HuH-7.5 (cell line): ENCODE measurements at places on chromosomes 1 and 21.

DNA sequence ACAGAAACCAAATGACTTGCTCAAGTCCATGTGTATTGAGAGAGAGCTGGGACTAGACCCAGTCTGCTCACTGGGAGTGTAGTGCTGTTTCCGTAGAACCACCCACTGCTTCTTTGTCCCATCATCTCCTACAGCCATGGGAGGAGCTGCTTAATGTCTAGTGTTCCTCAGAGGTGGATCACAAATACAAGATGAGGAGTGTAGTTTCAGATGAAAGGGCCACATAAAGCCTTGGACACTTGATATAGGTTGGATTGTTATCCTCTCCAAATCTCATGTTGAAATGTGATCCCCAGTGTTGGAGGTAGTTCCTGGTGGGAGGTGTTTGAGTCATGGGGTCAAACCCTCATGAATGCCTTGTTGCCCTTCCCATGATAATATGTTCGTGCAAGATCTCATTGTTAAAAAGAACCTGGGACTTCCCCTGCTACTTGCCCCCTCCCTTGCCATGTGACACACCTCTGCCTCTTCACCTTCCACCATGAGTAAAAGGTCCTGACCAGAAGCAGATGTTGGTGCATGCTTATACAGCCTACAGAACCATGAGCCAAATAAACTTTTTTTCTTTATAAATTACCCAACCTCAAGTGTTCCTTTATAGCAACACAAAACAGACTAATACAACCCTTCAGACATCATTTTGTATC lies 127.5 kb upstream of the DNAH14 start:
- no peak for DNase-seq

DNA sequence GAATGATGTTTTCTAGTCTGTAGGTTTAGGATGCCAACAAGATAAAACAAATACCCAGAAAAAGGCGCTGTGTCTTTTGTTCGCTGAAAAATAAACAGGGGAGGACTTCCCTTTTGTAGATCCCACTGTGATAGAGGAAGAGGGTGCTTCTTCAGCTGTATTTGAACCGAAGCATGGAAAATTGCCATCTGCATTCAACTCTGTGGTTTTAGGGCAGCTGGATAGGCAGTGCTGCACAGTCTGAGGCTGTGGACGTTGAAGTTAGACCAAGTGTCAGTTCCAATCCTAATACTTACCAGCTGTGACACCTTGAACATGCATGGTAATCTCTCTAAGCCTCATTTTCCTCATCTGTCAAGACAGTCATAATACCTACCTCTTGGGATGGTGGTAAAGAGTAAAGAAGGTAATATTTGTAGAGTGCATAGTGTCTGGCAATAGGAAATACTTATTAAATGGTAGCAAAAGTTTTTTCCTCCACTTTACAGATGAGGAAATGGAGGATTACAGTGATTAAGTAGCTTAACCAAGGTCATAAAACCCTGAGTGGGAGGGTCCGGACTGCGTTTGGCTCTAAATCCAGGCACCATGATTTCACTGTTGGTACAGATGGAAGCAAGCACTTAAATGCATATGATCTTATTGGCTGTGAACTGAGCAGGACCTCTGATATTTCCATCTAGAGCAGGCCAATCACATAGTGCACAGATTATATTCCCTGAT lies 48.5 kb downstream of the UTP25 start:
- no peak for DNase-seq

DNA sequence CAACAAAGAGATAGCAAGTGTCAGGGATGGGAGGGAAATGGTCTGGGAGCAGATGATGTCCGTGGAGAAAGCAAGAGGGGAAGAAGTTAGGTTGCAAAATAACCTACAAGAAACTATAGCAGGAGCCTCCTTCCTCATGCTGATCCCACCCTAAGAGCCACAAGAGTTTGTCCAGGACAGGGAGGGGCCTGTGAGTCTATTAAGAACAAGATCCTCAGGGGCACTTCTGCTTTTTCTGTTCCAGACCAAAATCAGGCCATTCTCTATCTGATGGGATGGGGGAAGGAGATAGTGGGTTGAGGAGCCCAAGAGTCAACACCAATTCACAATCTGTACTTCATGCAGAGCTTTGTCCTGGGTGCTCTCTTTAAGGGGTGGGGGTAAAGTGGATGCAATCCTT lies 7.7 kb upstream of the ATP1A4 start:
- no peak for DNase-seq

- no peak for DNase-seq
These were observed 33.0 kb upstream of the KCNN3 start for GRCh38 chr1:154902938-154903566.

- DNase-seq = no peak
These were observed 34.8 kb downstream of the PTAFR start for GRCh38 chr1:28141685-28142084.

GRCh38 chr1:216665406-216665805 lies 57.8 kb downstream of the ESRRG start:
- no peak for DNase-seq

- no peak for DNase-seq
These were observed 9.1 kb downstream of the MMEL1 start for GRCh38 chr1:2623571-2624337.

- no peak for DNase-seq
These were observed 71.3 kb upstream of the FBXO28 start for GRCh38 chr1:224042557-224043118.

- DNase-seq = no peak
These were observed 20.9 kb downstream of the ERICH3 start for GRCh38 chr1:74652711-74653139.

- DNase-seq = no peak
These were observed 30.1 kb upstream of the ENO1 start for GRCh38 chr1:8908388-8909151.

- DNase-seq = no peak
These were observed 21.7 kb upstream of the SLC44A3 start for GRCh38 chr1:94798462-94798861.

GRCh38 chr1:32991819-32992488 lies 27.3 kb upstream of the RNF19B start:
- no peak for DNase-seq

DNA sequence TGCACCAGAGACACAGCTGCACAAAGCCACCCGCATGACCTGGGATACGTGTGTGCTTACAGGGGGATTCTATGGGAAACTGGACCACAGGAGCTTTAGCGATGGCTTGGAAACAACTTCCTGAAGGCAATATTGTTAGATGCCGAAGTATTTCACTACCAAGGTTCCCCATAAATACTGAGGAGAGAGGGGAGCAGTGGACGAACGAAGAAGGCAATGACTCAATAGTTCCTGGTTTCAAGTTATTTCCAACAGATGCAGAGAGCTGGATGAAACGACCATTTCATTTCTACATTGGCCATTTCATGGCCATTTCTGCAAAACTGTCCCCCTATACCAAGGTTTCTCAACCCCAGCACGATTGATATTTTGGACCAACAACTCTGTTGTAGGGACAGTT lies 61.3 kb downstream of the CD34 start:
- no peak for DNase-seq

- DNase-seq = no peak
These were observed 601.9 kb downstream of the MRPL39 start for GRCh38 chr21:25005388-25005787.

DNA sequence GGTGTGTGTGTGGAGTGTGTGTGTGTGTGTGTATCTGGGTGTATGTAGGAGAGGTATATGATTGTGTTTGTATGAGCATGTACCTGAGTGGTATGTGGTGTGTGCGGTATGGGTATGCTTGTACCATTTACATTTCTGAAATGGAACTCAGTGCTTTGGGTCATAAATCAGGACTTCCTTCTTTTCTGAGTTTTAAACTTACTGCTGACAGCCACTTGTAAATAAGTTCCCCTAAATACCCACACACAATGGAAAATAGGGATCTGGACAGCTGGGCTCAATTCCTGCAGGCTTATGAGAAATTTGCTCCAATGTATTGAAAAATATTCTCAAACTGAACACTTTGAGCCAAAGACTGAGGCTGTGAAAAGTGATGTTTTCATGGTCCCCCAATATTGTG lies 293.6 kb downstream of the HLX start:
- no peak for DNase-seq

- no peak for DNase-seq
These were observed 58.7 kb downstream of the DIP2A start for GRCh38 chr21:46517361-46517760.

GRCh38 chr1:212691561-212692071 lies 8.0 kb downstream of the BATF3 start:
- no peak for DNase-seq

- DNase-seq = no peak
These were observed 827.6 kb upstream of the B3GALT2 start for GRCh38 chr1:194014014-194014413.

DNA sequence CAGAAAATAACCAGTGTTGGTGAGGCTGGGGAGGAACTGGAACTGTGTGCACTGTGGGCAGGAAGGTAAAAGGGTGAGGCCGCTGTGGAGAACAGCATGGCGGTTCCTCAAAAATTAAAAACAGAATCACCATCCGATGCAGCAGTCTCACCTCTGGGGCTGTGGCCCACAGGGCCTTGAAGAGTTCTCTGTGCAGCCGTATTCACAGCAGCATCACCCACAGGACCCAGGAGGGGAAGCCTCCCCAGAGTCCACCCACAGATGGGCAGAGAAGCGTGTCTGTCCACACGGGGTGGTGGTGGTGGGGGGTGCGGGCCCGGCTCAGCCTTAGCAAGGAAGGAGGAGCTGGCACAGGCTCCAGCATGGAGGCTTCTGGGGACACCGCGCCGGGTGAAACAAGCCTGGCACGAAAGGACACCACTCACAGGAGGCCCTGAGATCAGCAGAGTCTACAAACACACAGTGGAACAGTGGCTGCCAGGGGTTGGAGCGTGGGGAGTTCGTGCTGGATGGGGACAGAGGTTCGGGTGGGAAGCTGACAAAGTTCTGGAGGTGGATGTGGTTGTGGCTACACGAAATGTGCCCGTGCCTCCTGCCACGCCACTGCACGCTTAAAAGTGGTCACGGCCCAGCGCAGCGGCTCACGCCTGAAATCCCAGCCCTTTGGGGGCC lies 11.5 kb downstream of the MORN1 start:
- no peak for DNase-seq

DNA sequence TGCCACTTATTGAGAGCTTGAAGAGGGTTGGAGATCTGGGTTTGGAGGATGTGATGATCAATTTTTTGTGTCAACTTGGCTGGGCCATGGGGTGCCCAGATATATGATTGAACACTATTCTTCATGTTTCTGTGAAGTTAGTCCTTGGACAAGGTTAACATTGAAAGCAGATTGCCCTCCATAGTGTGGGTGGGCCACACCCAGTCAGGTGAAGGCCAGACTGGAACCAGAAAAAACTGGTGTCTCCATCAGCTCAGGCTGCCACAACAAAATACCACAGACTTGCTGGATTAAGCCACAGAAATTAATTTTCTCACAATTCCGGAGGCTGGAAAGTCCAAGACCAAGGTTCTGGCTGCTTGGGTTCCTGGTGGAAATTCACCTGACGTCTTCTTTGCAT lies 7.5 kb downstream of the CLDN14 start:
- DNase-seq = no peak

DNA sequence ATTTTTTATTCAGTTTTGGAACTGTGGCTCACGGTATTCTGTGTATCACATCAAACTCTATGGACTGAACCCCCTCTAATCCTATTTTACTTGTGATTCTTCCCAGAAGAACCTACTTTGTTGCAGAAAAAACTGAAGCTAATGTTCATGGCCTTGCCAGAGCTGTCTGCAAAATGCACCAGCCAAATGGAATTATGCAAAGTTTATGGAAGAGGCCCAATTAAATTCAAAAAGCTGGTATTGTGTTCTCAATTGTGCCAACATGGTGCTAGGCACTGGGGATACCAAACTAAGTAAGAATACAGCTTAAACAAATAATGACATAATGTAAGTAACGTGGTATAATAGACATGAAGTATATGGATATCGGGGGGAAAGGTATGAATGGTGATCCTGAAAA lies 273.8 kb upstream of the DUSP10 start:
- no peak for DNase-seq

GRCh38 chr1:168572633-168573032 lies 3.8 kb upstream of the XCL1 start:
- DNase-seq = no peak

DNA sequence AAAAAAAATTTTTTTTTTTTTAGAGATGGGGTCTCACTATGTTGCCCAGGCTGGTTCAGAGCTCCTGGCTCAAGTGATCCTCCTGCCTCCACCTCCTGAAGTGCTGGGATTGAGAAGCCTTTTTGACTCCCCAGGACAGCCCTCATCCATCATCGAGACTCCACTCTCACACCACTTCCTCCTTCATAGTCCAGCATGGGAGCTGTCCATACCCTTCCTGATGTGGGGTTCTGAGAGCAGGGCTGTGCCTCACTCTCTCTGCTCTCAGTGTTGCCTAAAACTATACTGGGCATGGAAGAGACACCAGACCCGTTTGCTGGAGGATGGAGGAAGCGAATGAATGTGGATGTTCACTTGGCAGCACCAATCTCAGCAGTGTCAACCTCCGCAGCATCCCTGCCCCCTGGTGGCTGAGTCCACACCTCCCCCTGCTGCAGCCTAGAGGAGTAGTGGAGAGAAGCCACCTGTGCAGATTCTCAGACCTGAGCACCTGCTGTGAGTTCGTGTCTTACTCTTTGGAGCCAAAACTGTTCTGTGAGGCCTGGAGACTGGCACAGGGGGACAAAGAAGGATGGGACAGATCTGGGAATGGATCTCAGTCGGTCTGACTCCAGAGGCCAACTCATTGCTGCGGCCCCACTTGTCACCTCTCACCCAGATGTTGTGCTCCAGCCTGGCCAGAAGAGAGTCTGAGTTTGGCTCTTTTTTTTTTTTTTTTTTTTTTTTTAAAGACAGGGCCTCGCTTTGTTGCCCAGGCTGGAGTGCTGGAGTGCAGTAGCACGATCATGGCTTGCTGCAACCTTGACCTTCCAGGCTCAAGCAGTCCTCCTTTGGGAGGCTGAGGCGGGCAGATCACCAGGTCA lies 17.7 kb downstream of the TINAGL1 start:
- peak; percentile 87 for DNase-seq

DNA sequence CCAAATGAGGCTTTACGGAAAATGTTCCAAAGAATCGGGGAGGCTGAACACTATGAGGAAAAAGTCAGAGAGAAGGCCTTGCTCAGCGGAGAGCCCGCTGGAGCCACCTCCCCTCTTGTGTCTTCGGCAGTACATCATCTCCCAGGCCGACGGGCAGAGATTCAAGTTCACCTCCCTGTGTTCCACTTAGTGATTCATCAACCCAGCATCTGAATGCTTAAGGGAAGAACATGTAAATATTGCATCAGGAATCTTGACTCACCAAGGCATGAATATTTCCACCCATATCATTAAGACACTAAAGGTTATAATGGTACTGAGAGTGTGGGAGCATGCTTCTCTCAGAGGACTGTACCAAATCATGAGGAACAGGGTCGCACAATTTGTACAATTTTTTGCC lies 172.5 kb downstream of the ST6GALNAC5 start:
- no peak for DNase-seq

DNA sequence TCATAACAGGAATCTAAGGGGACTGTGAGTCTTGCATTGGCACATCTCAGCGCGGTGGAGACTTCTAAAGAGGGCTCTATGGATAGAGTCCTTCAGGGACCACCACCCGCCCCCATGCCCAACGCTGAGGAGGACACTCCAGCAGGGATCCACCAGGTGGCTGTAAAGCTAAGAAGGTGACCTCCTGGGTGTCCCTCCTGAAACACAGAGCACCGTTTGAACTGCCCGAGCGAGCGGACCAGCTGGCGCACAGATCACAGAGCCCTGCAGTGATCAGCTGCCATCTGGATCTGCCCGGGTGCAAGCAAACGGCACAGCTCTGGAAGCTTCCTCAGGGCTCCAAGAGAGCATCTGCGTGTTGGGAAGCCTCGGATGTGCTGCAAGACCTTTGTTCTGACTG lies 51.3 kb upstream of the LYST start:
- DNase-seq = no peak
